AG20443 (cell line): ENCODE measurements at places on chromosomes 4 and X.
A peak's percentile ranks its signal among the peaks of the same experiment; 100 is the strongest.

DNA sequence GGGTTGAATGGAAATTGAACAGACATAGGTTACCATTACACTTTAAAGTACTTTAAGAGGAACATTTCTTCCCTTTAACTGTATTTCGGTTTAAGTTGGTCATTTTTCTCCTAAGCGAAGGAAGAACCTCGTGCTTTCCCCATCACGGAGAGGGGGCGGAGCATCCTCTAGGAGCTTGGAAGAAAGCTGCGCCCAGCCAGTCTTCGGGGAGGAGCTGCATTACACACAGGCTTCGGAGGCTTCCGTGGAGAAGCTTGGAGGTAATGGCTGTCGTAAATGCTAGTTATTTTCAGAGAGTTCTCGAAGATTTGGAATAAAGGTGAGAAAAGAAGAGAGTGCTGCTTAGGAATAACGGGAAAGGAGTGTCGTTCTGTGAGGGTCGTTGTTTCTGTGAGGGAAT is at the start of gene PWWP3B:
TSS of gene PWWP3B (plus strand) at position 199 of the 400 bp plus-strand sequence. CDS start 37,128 bp downstream, outside the sequence.
- peak; percentile 2 for DNase-seq

GRCh38 chrX:31291131-31291530 is 219.3 kb upstream of the FTHL17 start:
- no peak for DNase-seq

GRCh38 chr4:77776182-77777134 is 42.7 kb downstream of the CNOT6L start:
- no peak for DNase-seq

GRCh38 chrX:71250841-71251240 is 3.1 kb downstream of the ZMYM3 start:
- no peak for DNase-seq

GRCh38 chr4:141331534-141332358 is 111.1 kb downstream of the ZNF330 start:
- DNase-seq = no peak

GRCh38 chr4:52106660-52107059 is 55.6 kb downstream of the SPATA18 start:
- peak; percentile 43 for DNase-seq

DNA sequence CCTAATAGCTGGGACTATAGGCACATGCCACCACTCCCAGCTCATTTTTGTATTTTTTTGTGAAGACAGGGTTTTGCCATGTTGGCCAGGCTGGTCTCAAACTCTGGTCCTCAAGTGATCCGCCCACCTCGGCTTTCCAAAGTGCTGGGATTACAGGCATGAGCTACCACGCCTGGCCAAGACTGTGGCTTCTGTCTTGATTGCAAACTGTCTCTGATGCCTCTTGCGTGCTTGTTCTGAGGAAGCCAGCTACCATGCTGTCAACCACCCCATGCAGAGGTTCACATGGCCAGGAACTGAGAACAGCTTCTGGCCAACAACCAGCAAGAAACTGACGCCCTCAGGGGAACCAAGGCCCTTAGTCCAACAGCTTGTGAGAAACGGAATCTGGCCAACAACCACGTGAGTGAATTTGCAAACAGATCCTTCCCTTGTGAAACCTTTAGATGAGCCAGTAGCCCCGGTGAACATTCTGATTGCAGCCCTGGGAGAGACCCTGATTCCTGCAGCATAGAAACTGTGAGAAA is 71.2 kb downstream of the SUPT20HL2 start:
- peak; percentile 61 for DNase-seq

- peak; percentile 17 for DNase-seq
Observed at GRCh38 chrX:134551376-134552048, 91.5 kb downstream of the HPRT1 start.

DNA sequence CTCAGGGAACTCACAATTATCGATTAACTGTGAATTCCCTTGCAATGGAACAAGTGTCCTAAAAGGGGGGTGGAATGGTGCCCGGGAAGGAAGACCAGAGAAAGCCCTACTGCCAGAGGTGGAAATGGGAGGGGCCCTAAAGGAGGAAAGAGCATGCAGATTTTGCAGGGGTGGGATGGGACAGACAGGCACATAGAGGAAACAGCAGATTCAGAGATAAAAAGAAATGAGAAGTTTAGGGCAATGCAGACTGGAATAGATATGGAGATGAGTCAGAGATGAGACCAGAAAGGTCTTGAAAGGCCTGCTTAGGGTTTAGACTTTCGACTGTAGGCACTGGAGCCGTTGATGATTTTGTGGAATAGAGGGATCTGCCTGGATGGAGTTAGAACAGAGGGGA is 57.4 kb upstream of the PITX2 start:
- no peak for DNase-seq

- peak; percentile 78 for DNase-seq
Observed at GRCh38 chrX:68433155-68433980, at the start of gene OPHN1. Gene OPHN1 (minus strand): TSS chrX:68433495. CDS start chrX:68433020, 475 bp downstream.

- no peak for DNase-seq
Observed at GRCh38 chrX:38799995-38800580, 1.2 kb upstream of the MID1IP1 start.

- DNase-seq = peak; percentile 16
Observed at GRCh38 chrX:46865281-46865680, 28.4 kb downstream of the RP2 start.

GRCh38 chr4:187995322-187996207 is at the start of gene ZFP42:
Gene ZFP42 (plus strand): TSS chr4:187995771. CDS start chr4:188002808, 7,037 bp downstream.
- DNase-seq = no peak

DNA sequence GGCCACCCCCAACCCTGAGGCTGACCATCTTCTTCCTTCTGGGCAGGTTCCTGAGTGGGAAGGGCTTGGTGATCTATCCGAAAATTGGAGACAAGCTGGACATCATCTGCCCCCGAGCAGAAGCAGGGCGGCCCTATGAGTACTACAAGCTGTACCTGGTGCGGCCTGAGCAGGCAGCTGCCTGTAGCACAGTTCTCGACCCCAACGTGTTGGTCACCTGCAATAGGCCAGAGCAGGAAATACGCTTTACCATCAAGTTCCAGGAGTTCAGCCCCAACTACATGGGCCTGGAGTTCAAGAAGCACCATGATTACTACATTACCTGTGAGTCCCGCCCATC is 9.7 kb downstream of the EFNB1 start:
- DNase-seq = no peak

- DNase-seq = no peak
Observed at GRCh38 chrX:54223581-54223980, 40.5 kb upstream of the FAM120C start.

DNA sequence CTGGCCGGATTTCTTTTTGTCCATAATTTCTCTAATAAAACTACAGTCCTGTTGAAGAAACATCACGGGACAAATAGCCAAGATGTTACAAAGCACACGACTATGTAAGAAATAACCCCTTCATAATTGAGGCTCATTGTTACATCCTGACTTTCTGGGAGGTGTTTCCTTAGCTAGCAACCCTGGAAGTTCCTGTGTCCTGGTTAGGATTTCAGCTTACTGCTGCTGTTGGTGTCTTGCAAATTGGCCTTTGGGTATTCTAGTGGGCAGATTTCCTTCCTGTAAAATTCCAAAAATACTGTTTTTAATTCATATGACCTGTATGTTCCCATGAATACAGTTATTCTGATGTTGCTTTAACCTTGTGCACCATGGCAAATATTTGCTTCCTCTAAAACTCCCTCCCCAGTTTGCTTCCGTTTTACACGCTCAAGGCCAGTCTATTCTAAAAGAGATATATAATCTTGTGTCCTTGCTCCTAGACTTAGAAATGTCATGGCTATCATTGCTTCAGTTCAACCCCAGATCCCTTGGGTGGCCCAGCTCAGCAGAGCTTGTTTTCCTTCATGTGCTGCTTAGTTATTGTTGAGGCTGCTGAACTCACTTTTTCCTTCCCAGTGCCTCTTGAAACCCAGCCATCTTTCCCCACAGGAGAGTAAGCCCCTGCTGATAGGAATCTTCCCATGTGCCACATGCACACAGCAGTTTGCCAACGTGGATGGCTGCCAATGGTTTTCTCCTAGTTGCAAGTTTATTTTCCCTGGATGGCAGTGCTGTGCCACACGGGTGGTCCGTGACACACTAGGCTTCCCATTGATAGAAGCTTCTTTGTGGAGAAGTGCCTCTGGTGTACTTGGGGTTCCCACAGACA is 75.8 kb downstream of the TSPAN7 start:
- no peak for DNase-seq

- no peak for DNase-seq
Observed at GRCh38 chrX:103846386-103846785, 14.3 kb upstream of the RAB9B start.

- no peak for DNase-seq
Observed at GRCh38 chr4:103076747-103077347, at the start of gene SLC9B2. Gene SLC9B2 (minus strand): TSS chr4:103076761. CDS start chr4:103067550, 9,211 bp downstream.
